Psoas muscle (tissue), 8 donors: ENCODE measurements at places on chromosomes 1 and 21. TPM values are rescaled to one million over a fixed set of nuclear protein-coding genes. Genes with fewer than 3 reads are reported as not detected.

Gene CCDC27
- 0.16 TPM for total RNA-seq

Gene CLDN17
- total RNA-seq, result not detected

DNA sequence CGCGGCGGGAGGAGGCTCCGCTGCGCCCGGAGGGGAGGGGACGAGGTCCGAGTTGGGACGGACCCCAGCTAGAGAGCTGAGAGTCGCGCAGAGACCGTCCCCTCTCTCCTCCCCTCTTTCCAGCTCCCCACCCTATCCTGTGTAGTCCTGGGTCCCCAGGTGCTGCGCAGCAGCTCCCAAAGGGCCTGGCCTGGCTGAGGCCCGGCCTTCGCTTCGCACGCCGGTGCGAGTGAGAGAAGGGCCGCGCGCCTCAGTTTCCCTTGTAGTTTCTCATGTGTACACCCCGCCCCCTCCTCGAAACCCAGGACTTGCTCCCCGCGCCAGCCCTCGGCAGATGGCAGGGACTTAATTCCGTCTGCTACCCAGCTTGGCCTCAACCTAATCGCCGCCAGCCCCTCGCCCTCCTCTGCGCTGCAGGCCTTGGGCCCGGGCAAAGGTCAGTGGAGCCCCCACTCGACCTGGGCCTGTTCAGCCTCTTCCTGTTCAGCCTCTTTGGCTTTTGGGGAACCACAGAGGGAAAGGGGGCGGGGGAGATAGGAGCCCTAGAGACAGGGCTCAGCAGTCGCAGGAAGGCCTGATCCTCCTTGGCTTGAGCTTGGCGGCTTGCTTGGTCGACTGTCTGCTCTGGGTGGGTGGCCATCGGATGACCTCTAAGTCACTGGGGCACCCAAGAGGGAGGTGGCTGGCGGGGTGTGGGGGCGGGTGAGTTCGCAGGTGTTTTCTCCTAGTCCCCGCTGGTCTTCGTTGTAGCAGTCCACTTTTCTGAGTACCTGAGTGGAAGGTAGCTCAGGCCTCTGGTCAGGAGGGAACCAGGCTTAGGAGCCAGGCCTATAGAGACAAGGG is 1.0 kb downstream of the ZNF687 start:
- peak overlapping the region; percentile 85 for H3K4me3 ChIP-seq
- no peaks in the 10 kb centered on the region for H3K27me3 ChIP-seq
- H3K27ac ChIP-seq, result peak overlapping the region; percentile 97
- H3K4me1 ChIP-seq, result peaks cover 21% of the 10 kb centered on the region
- H3K36me3 ChIP-seq, result peaks cover 30% of the 10 kb centered on the region
- DNase-seq, result peak; percentile 69

DNA sequence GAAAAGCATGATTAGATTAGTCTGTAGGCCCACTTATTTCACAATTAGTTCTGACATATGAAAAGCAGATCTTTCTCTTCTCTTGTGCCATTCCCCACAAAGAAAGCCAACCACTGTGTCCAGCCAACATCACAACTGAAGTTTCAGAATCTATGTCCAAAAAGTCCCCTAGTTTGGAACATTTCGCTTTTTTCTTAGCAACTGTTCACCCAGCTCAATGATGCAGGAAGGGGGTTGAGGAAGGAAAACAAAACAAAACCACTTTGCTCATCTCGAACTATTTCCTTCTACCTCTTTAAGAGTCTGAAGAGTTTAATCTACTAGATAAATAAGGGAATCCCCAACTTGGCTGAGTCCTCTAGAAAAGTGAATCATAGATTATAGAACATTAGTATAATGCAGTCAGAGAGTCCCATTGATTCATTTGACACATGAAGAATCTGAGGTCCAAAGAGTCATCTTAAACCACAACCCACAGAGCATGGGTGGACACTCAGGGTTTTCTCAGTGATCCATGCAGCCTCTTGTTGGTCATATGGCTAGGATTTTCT is 159.3 kb upstream of the SGIP1 start:
- H3K4me3 ChIP-seq, result no peak overlapping the region
- DNase-seq, result no peak
- H3K27me3 ChIP-seq, result no peaks in the 10 kb centered on the region

DNA sequence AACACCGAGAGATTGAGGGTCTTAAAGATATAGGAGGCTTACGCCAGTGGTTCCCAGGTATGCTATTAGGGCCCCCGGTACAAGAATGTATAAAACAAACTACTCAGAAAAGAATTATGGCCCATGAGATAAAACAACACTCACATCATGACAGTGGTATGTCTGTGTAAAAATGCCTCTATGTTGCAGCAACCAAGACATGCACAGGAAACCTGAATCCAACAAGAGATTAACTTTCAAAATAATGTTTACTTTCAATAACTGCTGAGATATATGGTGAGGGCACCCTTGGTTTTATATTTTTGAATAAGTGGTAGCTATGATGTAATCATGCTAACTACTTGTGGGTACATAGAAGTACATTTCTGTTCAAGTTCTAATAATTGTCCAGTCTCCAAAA is 74.9 kb downstream of the PUM1 start:
- H3K4me3 ChIP-seq, result peak overlapping the region; percentile 8
- peaks cover 4% of the 10 kb centered on the region for H3K36me3 ChIP-seq
- H3K4me1 ChIP-seq, result peaks cover 72% of the 10 kb centered on the region
- DNase-seq, result no peak
- peak overlapping the region; percentile 77 for H3K27ac ChIP-seq
- H3K27me3 ChIP-seq, result no peaks in the 10 kb centered on the region

- no peak overlapping the region for H3K27ac ChIP-seq
- DNase-seq, result no peak
- no peaks in the 10 kb centered on the region for H3K27me3 ChIP-seq
Observed at GRCh38 chr1:236854605-236854983, 59.5 kb downstream of the MTR start.

- H3K27ac ChIP-seq, result no peak overlapping the region
- no peaks in the 10 kb centered on the region for H3K36me3 ChIP-seq
- DNase-seq, result no peak
- no peak overlapping the region for H3K4me3 ChIP-seq
Observed at GRCh38 chr1:36920801-36921405, 113.4 kb downstream of the GRIK3 start.

- no peak within 1 kb of the TSS for H3K27ac ChIP-seq
- peak within 1 kb of the TSS; percentile 41 for H3K4me3 ChIP-seq
- peak; percentile 82 for DNase-seq
- H3K36me3 ChIP-seq, result no peaks in the 10 kb centered on the region
Observed at GRCh38 chr1:156920233-156921052, at the start of gene LRRC71. Gene LRRC71, plus strand, starts transcription at chr1:156920632. Its CDS starts 172 bp downstream, at chr1:156920804.

GRCh38 chr1:64184003-64184440 is 19.4 kb upstream of the UBE2U start:
- no peaks in the 10 kb centered on the region for H3K36me3 ChIP-seq
- peak overlapping the region; percentile 62 for H3K27ac ChIP-seq
- H3K27me3 ChIP-seq, result no peaks in the 10 kb centered on the region
- peak overlapping the region; percentile 33 for H3K4me3 ChIP-seq
- H3K4me1 ChIP-seq, result peaks cover 9% of the 10 kb centered on the region

DNA sequence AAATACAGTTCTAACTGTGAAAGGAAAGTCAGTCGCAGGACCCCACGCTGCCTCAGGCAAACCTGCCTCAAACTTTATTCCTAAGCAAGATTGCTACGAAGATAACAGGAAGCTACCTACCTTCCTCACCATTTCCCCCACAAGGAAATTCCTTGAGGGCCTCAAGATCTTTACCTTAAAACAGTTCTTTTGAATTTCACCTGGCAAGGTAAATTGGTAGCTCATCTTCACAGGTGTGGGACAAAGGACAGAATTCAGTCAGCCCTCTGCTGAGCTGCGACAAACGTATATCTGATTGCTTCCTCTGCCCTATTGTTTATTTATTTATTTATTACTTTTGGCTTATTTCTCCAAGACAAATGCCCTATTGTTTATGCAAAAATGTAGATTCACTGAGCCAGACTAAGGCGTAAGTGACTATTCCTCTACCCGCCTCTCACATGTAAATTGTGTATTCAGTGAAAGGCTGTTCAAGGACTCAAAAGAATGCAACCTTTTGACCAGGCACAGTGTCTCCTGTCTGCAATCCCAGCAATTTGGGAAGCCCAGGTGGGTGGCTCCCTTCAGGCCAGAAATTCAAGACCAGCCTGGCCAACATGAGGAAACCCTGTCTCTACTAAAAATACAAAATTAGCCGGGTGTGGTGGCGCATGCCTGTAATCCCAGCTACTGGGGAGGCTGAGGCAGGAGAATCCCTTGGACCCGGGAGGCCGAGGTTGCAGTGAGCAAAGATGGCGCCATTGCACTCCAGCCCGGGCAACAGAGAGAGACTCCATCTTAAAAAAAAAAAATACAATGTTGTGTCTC is 17.3 kb upstream of the PKNOX1 start:
- H3K4me1 ChIP-seq, result no peaks in the 10 kb centered on the region
- no peaks in the 10 kb centered on the region for H3K27me3 ChIP-seq
- H3K4me3 ChIP-seq, result no peak overlapping the region
- H3K27ac ChIP-seq, result no peak overlapping the region
- DNase-seq, result no peak
- H3K36me3 ChIP-seq, result no peaks in the 10 kb centered on the region

- H3K4me3 ChIP-seq, result no peak overlapping the region
- no peaks in the 10 kb centered on the region for H3K27me3 ChIP-seq
Observed at GRCh38 chr1:223198628-223198965, 55.5 kb upstream of the TLR5 start.

DNA sequence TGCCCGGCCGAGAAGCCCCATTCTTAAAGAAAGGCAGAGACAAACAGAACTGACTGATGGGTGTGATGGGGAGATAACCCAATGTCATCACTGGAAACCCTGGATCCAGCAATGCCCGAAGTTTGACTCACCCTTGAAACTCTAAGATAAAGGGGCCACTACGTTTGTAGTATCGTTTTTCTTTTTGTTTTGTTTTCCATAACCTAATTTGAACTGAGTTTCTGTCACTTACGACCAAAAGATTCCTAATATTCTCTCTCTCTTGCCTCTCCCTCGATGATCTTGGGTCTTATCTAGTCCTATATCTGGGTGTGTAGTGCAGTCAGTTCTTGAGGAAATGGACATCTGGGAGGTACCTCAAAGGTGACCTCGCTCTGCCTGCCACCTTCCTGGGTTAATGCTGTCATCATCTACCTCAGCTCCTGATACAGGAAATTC is 57.8 kb upstream of the ID3 start:
- H3K27me3 ChIP-seq, result peaks cover 2% of the 10 kb centered on the region
- H3K4me1 ChIP-seq, result no peaks in the 10 kb centered on the region
- no peak for DNase-seq
- H3K27ac ChIP-seq, result no peak overlapping the region
- no peak overlapping the region for H3K4me3 ChIP-seq
- H3K36me3 ChIP-seq, result no peaks in the 10 kb centered on the region

GRCh38 chr1:204782118-204782700 is 88.5 kb upstream of the NFASC start:
- no peak overlapping the region for H3K27ac ChIP-seq
- no peaks in the 10 kb centered on the region for H3K4me1 ChIP-seq
- H3K27me3 ChIP-seq, result peaks cover 19% of the 10 kb centered on the region
- no peaks in the 10 kb centered on the region for H3K36me3 ChIP-seq

GRCh38 chr21:41147096-41147978 is 20.6 kb upstream of the BACE2 start:
- H3K4me3 ChIP-seq, result no peak overlapping the region
- H3K36me3 ChIP-seq, result no peaks in the 10 kb centered on the region
- H3K27ac ChIP-seq, result no peak overlapping the region
- no peak for DNase-seq

GRCh38 chr1:43382027-43382779 is 7.4 kb downstream of the MED8 start:
- H3K27me3 ChIP-seq, result no peaks in the 10 kb centered on the region
- no peak overlapping the region for H3K27ac ChIP-seq
- H3K4me3 ChIP-seq, result no peak overlapping the region
- H3K36me3 ChIP-seq, result peaks cover 85% of the 10 kb centered on the region

GRCh38 chr1:86701731-86702130 is 2.6 kb upstream of the SH3GLB1 start:
- DNase-seq, result no peak
- H3K36me3 ChIP-seq, result no peaks in the 10 kb centered on the region
- H3K4me3 ChIP-seq, result no peak overlapping the region
- H3K27me3 ChIP-seq, result no peaks in the 10 kb centered on the region
- no peak overlapping the region for H3K27ac ChIP-seq
- peaks cover 7% of the 10 kb centered on the region for H3K4me1 ChIP-seq

- H3K27me3 ChIP-seq, result no peaks in the 10 kb centered on the region
- peaks cover 4% of the 10 kb centered on the region for H3K4me1 ChIP-seq
Observed at GRCh38 chr1:221148660-221149059, 269.4 kb downstream of the HLX start.

- H3K27ac ChIP-seq, result no peak overlapping the region
- no peak overlapping the region for H3K4me3 ChIP-seq
- no peaks in the 10 kb centered on the region for H3K36me3 ChIP-seq
- H3K4me1 ChIP-seq, result no peaks in the 10 kb centered on the region
- DNase-seq, result no peak
- H3K27me3 ChIP-seq, result no peaks in the 10 kb centered on the region
Observed at GRCh38 chr1:49854741-49855140, 169.0 kb downstream of the AGBL4 start.

GRCh38 chr21:23507501-23507900 is 2099.8 kb downstream of the MRPL39 start:
- no peak overlapping the region for H3K4me3 ChIP-seq
- no peak overlapping the region for H3K27ac ChIP-seq
- H3K4me1 ChIP-seq, result no peaks in the 10 kb centered on the region

GRCh38 chr1:176118985-176119384 is 88.1 kb downstream of the COP1 start:
- no peaks in the 10 kb centered on the region for H3K36me3 ChIP-seq
- no peak for DNase-seq
- H3K27me3 ChIP-seq, result no peaks in the 10 kb centered on the region
- no peak overlapping the region for H3K27ac ChIP-seq
- H3K4me3 ChIP-seq, result no peak overlapping the region
- H3K4me1 ChIP-seq, result no peaks in the 10 kb centered on the region

GRCh38 chr1:221394011-221394544 is 347.8 kb downstream of the DUSP10 start:
- peaks cover 1% of the 10 kb centered on the region for H3K27me3 ChIP-seq
- no peaks in the 10 kb centered on the region for H3K4me1 ChIP-seq
- no peak overlapping the region for H3K27ac ChIP-seq
- no peak for DNase-seq

- H3K4me3 ChIP-seq, result no peak overlapping the region
- no peaks in the 10 kb centered on the region for H3K27me3 ChIP-seq
- no peaks in the 10 kb centered on the region for H3K4me1 ChIP-seq
- no peak for DNase-seq
Observed at GRCh38 chr21:44828362-44829056, 10.6 kb upstream of the SUMO3 start.

DNA sequence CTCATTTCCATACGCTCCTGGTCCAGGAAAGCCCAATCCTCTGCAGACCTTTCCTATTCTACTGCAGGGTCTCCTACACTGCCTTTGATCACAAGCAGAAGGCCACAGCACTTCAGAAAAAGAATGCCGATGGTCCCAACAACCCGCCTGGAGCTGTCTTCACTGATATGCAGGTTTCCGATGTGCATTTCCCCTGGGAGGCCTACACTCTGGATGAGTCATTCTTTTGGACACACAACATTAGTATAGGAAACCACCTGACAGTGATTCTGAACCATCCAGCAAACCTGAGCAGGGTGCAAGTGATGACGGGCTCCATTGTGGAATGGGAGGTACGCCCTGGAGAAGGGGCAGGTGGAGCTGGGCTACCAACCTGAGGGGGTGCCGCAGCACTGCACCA is 15.0 kb downstream of the PCAT6 start:
- no peaks in the 10 kb centered on the region for H3K36me3 ChIP-seq
- no peaks in the 10 kb centered on the region for H3K4me1 ChIP-seq
- no peaks in the 10 kb centered on the region for H3K27me3 ChIP-seq
- no peak overlapping the region for H3K27ac ChIP-seq

GRCh38 chr1:110846861-110847260 is 26.1 kb upstream of the CD53 start:
- no peaks in the 10 kb centered on the region for H3K36me3 ChIP-seq
- H3K27ac ChIP-seq, result no peak overlapping the region
- no peak for DNase-seq
- H3K4me1 ChIP-seq, result no peaks in the 10 kb centered on the region
- no peak overlapping the region for H3K4me3 ChIP-seq

GRCh38 chr21:17495680-17496079 is 17.2 kb upstream of the CXADR start:
- no peak for DNase-seq
- no peaks in the 10 kb centered on the region for H3K36me3 ChIP-seq
- H3K4me3 ChIP-seq, result no peak overlapping the region
- H3K27me3 ChIP-seq, result no peaks in the 10 kb centered on the region
